ENCODE measurements at places on chromosomes 5 and 9. TPM values are rescaled to one million over a fixed set of nuclear protein-coding genes. Genes with fewer than 3 reads are reported as not detected.
A peak's percentile ranks its signal among the peaks of the same experiment; 100 is the strongest.

DNA sequence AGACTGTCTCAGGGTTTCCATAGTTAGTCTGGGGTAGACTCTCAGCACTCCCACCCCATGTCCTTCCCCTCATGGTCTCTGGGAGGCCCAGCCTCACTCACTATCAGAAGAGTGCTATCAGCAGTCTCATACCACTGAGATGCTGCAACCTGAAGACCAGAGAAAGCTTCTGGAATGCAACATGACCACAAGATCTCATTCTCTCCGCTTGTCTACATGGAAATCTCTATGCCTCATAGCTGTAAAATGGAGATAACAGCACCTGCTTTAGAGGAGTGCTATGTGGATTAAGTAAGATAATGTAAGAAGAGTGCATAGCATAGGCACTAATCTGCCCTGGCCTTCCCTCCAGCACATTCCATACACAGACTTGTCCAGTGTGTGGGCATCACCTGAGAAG is 47.0 kb upstream of the ZNF169 start:
- H3K4me1 ChIP-seq, result peaks cover 4% of the 10 kb centered on the region
- no peak for ATAC-seq
- H3K36me3 ChIP-seq, result no peaks in the 10 kb centered on the region
- H3K27ac ChIP-seq, result peak overlapping the region; percentile 45
- no peak overlapping the region for H3K4me3 ChIP-seq
- peaks cover 4% of the 10 kb centered on the region for H3K27me3 ChIP-seq

DNA sequence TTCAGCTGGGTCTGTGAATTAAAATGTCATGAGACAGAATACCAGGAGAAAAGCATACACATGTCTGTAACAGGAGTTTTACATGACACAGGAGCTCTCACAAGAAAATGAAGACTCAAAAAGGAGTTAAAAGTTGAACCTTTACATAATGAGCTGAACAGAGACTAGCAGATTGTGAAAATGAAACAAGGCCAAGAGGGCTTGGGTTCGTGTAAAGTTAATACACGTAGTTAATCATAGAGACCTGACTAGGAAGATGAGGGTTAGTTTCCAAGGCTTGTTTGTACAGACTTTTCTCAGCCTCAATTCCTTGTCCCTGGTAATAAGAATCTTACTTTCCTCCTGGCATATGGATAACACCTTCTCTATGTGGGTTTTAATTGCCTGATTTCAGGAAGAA is 1294.0 kb downstream of the MAT2B start:
- no peaks in the 10 kb centered on the region for H3K27me3 ChIP-seq
- no peak overlapping the region for H3K4me3 ChIP-seq
- no peaks in the 10 kb centered on the region for H3K4me1 ChIP-seq
- no peak for ATAC-seq
- H3K27ac ChIP-seq, result no peak overlapping the region

- peaks cover 37% of the 10 kb centered on the region for H3K27me3 ChIP-seq
- no peak overlapping the region for H3K4me3 ChIP-seq
- ATAC-seq, result no peak
- no peak overlapping the region for H3K27ac ChIP-seq
- H3K4me1 ChIP-seq, result no peaks in the 10 kb centered on the region
- H3K36me3 ChIP-seq, result no peaks in the 10 kb centered on the region
These were observed 3.9 kb downstream of the TRIM36 start for GRCh38 chr5:115165790-115166189.

The DNAH5 gene
- not detected for total RNA-seq
